Kidney (tissue), 22 donors: ENCODE measurements at places on chromosomes 7 and 10. TPM values are rescaled to one million over a fixed set of nuclear protein-coding genes. Genes with fewer than 3 reads are reported as not detected.
A peak's percentile ranks its signal among the peaks of the same experiment; 100 is the strongest.

- no peak overlapping the region for H3K4me3 ChIP-seq
- H3K27ac ChIP-seq, result no peak overlapping the region
- DNase-seq, result no peak
Observed at GRCh38 chr10:86763404-86763803, 7.0 kb downstream of the BMPR1A start.

The TMEM236 gene
- total RNA-seq, result 1.9 TPM

- H3K4me3 ChIP-seq, result no peak overlapping the region
- H3K27me3 ChIP-seq, result no peaks in the 10 kb centered on the region
- DNase-seq, result peak; percentile 23
- no peak overlapping the region for H3K27ac ChIP-seq
- H3K36me3 ChIP-seq, result no peaks in the 10 kb centered on the region
- peaks cover 2% of the 10 kb centered on the region for H3K4me1 ChIP-seq
Observed at GRCh38 chr10:85922356-85923129, 444.1 kb downstream of the GRID1 start.

The TMEM229A gene
- total RNA-seq, result not detected

- no peaks in the 10 kb centered on the region for H3K27me3 ChIP-seq
- no peaks in the 10 kb centered on the region for H3K36me3 ChIP-seq
- no peak overlapping the region for H3K27ac ChIP-seq
- H3K4me1 ChIP-seq, result no peaks in the 10 kb centered on the region
- no peak overlapping the region for H3K4me3 ChIP-seq
- no peak for DNase-seq
Observed at GRCh38 chr7:125098377-125098970, 168.8 kb upstream of the POT1 start.

- H3K27ac ChIP-seq, result no peak overlapping the region
Observed at GRCh38 chr7:139811066-139811465, 18.0 kb upstream of the TBXAS1 start.

GRCh38 chr7:65265933-65266519 lies 107.6 kb upstream of the ZNF92 start:
- H3K27me3 ChIP-seq, result no peaks in the 10 kb centered on the region
- no peak for DNase-seq
- H3K4me3 ChIP-seq, result no peak overlapping the region
- H3K4me1 ChIP-seq, result no peaks in the 10 kb centered on the region
- no peak overlapping the region for H3K27ac ChIP-seq

DNA sequence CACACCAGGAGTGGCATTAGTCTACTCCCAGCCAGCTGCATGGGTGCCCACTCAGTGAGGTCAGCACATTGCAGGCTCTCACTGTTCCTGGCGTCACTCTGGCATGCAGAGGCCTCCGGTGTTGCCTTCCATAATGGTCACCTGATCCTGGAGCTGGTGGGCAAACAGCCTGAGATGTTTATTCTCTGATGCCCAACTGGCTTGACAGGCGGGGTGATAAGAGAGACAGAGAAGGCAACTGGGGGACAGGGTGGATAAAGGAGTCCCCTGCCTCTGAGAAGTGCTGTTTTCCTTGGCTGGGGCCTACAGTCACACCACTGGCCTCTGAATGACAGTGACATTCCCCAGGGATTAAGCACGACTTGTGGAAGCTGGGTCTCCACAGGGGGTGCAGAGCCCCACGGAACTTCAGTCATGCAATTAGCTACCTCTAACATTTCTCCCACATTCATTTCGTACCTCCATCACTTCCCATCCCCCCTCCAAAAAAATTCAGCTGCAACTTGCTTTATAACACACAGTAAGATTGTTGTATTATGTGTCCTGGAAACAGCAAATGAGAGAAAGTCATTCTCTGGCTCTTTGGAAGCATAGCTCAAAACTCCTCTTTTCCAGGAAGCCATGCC lies 7.1 kb upstream of the RBM20 start:
- peaks cover 1% of the 10 kb centered on the region for H3K27me3 ChIP-seq
- DNase-seq, result peak; percentile 74
- no peak overlapping the region for H3K27ac ChIP-seq
- H3K4me1 ChIP-seq, result no peaks in the 10 kb centered on the region

DNA sequence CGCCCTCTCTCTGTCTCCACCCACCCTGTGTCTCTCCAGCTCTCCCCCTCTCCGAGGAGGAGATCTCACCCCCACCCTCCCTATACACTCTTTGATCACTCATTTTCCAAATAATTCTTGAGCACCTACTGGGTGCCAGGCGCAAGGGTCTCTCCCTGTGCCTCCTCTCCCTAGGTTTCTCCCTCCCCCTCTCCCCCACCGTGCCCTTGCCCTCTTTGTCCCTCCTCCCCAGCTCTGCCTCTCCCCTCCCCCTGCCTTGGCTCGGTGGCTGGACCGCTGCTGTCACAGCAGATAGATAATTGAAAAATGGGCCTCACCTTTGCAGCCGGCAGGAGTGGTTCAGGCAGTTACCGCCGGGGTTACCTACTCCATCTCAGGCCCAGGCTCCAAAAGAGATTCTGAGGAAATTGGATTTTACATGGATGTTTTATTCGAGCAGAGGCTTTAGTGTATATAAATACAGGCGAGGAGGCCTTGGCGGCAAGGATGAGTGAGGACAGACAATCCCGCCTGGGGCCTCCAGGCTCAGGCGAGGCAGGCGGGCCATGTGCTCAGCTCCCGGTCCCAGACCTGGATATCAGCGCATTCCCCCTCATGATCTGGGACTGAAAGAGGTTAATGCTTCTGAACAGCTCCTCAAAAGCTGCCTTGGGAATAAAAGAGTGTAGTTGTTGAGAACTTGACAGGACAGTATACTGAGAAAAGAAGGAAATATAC lies 60.8 kb upstream of the BTRC start:
- H3K27me3 ChIP-seq, result no peaks in the 10 kb centered on the region
- no peaks in the 10 kb centered on the region for H3K36me3 ChIP-seq
- no peak overlapping the region for H3K4me3 ChIP-seq
